ENCODE measurements at places on chromosomes 12 and 14. TPM values are rescaled to one million over a fixed set of nuclear protein-coding genes. Genes with fewer than 3 reads are reported as not detected.

GRCh38 chr14:97056086-97056485 lies 258.9 kb downstream of the VRK1 start:
- no peak for DNase-seq

- DNase-seq = no peak
Measured at GRCh38 chr12:18183141-18183540, 78.2 kb upstream of the PIK3C2G start.

- no peak for DNase-seq
Measured at GRCh38 chr12:73769337-73769736, 768.3 kb upstream of the ATXN7L3B start.

GRCh38 chr12:15688202-15688736 lies 100.9 kb downstream of the EPS8 start:
- no peak for DNase-seq

DNA sequence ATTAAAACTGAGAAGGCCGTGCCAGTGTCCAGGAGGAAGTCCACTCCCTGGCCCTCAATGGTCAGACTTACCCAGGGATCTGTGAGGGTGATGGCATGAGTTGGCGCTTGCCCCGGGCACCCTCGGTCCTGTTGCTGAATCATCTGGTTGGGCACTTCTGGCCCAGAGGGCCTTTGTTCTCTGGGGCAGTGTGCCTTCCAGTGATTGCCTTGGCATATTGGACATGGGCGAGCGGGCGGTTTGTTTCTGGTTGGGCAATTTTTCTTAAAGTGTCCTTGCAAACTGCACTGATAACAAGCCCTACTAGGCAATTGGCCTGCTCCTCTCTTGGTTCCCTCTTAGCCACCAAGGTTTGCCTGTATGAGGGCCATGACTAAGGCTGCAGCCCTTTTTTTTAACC lies 69.5 kb upstream of the ZDHHC17 start:
- DNase-seq = no peak

GRCh38 chr12:132385923-132386751 lies 56.7 kb upstream of the GALNT9 start:
- DNase-seq = no peak

- no peak for DNase-seq
Measured at GRCh38 chr14:43525658-43526057, 981.4 kb downstream of the FSCB start.

DNA sequence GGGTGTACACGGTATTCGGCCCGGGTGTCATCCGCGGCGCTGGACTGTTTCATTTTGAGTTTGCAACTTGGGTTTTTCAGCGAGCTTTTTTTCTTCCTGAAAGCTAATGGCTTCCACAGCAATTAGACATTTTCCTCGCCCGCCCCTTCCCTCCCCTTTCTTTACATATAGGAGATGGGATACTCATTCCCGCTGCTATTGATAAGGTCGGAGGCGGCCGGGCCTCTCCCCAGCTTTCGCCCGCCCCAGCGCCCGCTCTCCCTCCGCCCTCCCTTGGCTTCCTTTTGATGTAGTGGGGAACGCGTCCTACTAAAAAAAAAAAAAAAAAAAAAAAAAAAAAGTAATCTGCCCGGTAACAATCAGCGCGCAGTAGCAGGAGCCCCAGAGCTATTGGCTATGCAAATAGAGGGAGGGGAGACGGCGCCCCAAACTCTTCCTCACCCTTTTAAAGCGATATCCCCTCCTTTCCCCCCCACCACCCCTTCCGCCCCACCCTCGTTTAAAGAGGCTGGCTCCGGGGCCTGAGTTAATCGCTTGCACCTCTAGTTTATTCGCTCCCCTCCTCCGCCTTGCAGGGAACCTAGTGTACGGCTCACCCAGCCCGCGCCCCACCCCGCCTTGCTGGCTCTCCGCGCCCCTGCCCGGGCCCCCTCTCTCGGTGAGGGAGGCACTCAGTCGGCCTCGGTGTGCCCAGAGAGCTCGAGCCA lies 1.7 kb upstream of the CCND2 start:
- DNase-seq = peak; percentile 85

DNA sequence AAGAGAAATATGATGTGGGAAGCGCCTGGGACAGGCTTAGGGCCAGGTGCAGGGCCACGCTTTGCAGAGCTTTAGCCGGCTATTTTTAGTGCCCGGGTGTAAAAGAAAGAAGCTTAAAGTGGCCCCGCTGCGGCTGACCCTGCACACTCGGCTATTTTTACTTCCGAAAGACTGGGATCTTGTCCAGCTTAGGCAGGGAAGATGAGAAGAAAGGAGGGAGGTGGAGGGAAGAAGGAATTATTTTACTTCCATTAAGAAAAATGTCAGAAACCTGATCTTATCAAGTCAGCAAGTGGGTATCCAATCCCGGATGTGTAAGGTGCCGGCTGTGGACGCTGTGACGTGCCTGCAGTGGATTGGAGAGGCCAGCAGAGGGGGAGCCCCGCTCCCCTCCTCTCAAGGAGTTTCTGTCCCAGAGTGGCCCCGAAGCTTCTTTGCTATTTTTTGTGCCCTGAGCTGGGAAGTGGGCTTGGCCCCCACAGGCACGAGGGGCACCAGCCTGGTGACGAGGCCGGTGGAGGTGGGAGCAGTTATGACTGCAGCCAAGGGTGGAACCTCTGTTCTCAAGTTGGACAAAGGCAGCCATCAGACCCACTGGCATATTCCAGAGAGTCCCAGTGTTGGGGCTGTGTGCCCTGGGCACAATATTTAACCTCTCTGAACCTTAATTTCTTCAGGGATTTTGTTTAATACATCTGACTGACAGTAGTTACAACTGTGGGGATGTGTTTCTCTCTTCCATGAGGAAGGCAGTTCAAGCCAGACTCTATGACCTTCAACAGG lies 97.7 kb downstream of the ESRRB start:
- DNase-seq = no peak

DNA sequence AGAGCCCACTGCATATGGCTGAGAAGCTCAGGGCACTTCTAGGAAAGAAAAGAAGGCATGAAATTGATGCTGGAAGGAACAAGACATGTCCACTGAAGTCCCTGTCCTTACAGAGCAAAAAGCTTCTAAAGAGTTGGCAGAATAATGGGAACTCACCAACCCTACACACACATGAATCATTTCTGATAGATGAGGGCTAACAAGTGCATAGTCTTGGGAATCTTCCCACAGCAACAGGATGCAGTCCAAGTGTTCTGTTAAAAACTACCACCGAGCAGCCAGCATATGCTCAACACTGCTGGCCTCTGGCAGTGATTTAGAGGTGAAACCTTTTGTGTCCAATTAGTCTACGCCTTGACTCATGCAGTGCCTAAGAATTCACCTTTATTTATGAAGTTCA lies 44.8 kb downstream of the RHOJ start:
- DNase-seq = no peak

- DNase-seq = no peak
Measured at GRCh38 chr14:66037361-66037760, 448.8 kb upstream of the CCDC196 start.

DNA sequence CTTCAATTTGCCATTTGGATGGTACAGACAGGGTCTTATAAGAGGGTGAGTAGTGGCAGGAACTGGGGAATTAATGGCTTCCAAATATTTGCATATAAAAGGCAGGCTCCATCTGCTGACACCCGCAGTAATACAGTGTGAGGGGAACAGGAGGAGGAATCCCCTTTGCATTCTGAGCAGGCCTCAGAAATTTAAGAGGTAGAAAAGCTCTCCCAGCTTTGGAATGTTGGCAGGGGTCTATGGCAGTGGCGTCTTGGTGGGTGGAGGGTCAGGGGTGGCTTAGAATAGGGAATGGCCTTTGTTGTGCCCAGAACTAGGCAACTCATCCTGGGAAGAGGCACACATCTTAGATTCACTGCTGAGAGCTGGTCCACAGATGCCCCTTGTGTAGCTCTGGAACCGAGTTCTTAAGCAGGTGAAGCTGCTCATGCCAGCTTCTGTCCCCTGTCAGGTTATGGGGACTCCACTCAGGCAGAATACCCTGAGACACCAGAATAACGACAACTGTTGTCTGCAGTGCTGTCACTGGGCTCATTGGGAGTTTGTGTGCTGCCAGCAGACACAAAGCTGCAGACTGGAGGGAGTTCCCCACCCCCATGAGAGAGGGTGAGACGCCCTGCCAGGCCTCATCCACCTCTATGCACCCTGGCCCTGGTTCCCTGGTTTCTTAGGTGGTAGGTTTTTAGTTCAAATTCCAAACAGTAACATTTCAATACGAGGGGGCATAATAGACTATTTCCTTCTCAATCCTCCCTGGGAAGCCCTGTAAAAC lies 190.2 kb downstream of the MON2 start:
- no peak for DNase-seq

GRCh38 chr14:54617467-54617866 lies 50.5 kb downstream of the SAMD4A start:
- no peak for DNase-seq

- no peak for DNase-seq
Measured at GRCh38 chr14:22122829-22123560, 449.4 kb upstream of the OR4E1 start.

DNA sequence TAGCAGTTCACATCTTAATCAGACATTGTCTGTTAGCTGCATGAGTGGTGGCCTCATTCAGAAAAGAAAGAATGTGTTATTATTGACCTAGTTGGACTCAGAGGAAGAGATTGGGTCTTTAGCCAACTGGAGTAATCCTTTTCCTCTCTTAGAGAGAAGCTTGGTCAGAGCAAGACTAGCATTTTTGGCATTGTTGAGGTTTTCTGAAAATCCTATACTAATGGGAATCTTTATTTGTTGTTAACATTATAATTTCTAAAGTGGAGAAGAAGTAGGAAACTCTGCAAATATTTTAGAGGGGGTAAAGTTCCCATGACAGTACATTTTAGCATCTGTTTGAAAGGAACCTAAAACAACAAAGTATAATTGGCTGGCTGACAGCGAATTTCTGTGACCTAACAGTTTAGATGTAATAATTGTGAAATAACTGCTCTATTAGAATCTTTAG lies 9.7 kb downstream of the TOX4 start:
- DNase-seq = no peak

GRCh38 chr14:99077076-99077843 lies 194.7 kb downstream of the BCL11B start:
- DNase-seq = no peak

DNA sequence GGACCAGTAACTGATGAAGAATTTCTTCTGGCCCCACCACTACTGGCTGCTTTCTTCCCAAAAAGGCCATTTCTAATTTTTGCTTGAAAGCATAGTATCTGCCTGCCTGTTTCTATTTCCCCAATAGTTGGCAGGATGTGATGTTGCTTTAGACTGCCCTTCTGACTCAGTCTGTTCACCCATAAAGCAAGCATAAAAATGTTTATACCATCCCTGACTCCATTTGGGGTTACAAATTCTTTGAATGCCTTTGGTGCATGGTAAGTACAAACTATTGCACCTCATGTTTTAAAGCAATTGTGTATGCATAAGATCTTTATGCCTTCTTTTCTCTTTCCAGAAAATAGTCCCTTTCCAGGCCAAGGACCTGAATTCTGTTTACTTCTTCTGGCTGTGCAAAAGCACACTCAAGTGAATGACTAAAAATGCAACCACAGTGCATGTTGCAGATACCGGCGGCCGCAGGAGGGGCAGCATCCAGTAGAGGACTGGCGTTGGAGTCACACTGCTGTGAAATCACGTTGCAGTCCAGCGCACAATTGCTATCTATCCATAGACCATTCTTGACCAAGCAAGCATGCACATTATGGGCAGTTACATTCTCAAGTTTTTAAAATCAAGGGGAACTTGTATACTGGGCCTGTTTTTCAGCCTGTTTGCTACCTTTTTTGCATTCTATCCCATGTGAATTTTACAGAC lies 82.4 kb downstream of the SLC5A8 start:
- DNase-seq = no peak

DNA sequence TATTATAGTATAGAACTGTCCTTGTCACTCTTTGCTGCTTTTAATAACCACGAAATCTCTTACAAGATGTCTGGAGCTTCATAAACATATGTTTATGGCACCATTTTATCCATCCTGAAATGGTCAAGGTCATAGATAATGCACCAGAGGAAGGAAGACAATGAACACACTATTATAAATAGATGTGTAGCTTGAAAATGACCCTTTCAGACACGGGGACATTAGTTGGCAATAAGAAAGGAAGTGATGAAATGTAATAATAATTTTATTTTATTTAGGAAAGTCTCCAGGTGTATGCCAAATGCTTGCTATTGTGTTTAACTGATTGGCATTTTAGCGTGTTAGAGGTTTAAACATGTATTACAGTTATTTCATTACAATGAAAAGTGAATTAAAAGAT lies 36.8 kb upstream of the SLC38A2 start:
- DNase-seq = no peak

- no peak for DNase-seq
Measured at GRCh38 chr14:65650826-65651225, 238.3 kb downstream of the FUT8 start.

Gene FLVCR2
- 4.9 TPM for total RNA-seq

Gene RNFT2
- 1.1 TPM for total RNA-seq

Gene SLC35F4
- 0.90 TPM for total RNA-seq

Gene KRT80
- total RNA-seq = 1.7 TPM

Gene CPNE6
- total RNA-seq = 0.58 TPM

Gene GLIPR1L1
- not detected for total RNA-seq

Gene DEGS2
- 6.5 TPM for total RNA-seq

Data from urinary bladder (tissue), 4 donors.